ENCODE measurements at places on chromosomes 2 and 18.

DNA sequence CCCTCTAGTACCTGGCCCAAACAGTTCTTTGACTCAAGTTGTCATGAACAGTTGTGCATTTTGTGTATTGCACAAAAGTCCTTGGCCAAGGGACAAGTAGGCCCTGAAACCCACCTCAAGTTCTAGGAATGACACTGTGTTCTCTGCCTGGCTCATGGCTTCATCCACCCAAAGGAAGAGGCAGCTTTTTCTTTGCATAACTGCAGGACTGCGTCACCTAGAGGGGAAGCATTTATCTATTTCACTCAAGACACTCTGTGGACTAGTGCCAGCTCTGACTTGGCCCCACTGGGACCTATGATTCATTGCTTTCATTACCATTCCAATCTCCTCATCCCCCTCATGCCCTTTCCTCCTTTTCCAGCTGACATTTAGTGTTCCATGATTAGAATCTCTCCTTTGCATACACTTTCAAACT lies 119.3 kb upstream of the SIX2 start:
- no peak for DNase-seq

DNA sequence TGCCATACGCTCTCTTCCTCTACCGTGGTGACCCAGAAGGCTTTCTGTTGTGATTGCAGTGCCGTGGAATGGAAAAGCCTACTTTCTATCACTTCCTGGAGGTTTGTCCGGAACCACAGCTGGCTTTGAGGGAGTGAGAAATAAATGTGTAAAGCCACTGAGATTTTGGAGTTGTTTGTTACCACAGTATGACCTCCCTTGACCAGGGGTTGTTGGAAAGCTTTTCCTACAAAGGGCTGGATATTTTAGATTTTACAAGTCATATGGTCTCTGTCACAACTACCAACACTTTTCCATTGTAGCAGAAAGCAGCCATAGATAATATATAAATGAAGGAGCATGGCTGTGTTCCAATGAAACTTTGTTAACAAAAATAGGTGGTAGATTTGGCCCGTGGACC lies 70.3 kb downstream of the VAPA start:
- no peak for DNase-seq

DNA sequence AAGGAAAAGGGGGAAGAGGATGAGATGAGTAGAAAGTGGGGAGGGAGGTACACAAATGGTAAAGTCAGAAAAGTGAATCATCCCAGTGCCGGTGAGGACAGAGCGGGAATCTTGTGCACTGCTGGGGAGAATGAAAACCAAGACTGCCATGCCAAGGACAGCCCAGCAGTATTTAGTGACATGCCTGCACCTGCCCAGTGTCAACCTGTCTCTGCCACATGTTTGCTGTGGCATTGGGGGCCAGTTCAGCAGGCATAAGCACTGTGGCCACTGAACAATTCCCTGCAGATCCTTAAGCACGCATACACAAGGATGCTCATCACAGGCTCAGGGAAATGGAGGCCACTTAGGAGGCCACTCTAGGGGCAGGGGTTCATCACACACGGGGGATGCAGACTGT lies 5.2 kb upstream of the KCNK3 start:
- DNase-seq = no peak

- no peak for DNase-seq
Measured at GRCh38 chr18:11324510-11324909, 175.1 kb upstream of the PIEZO2 start.

DNA sequence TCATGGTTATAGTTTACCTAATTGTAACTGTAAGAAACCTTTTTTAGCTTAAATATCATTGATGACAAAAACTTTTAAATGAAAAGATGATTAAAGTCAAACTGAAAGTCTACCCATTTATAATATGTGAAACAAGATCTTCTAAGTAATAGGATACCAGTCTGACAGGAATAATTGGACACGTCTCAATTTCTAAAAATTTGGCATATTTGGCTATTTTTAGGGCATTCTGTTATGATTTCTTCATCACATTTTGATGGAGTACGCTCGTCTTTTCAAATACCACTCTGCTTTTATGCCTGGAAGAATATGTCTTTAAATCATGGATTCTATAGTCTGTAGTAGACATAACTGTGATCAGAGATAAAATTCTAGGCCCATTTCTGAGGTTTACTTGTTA lies 1.3 kb downstream of the R3HDM1 start:
- no peak for DNase-seq

GRCh38 chr2:110848519-110849030 lies 116.2 kb downstream of the ACOXL start:
- DNase-seq = no peak

- DNase-seq = no peak
Measured at GRCh38 chr2:151556121-151556520, 146.4 kb downstream of the RIF1 start.

- no peak for DNase-seq
Measured at GRCh38 chr2:157887946-157888345, 11.8 kb upstream of the ACVR1 start.

- no peak for DNase-seq
Measured at GRCh38 chr2:219916726-219917440, 289.5 kb downstream of the SLC4A3 start.

- no peak for DNase-seq
Measured at GRCh38 chr2:53600815-53601214, 166.8 kb upstream of the CHAC2 start.

DNA sequence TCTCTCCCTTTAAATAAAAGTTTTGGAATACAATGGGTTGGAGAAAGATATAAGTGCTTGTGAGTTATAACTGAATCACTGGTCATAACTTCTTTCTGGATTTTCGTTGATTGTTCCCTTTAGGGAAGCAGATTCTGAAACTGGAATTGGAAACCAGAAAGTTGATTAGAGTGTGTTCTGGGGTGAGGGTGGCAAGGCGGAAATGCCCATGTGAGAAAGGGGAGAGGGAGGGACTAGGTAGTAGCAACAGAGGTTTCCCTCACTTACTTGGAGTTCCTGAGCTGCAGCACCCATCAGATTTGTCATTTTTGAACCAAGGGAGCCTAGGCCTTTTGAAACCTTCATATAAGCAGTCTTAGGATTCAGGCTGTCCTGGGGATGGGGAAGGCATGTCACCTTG lies 453.4 kb downstream of the KCNJ3 start:
- no peak for DNase-seq

DNA sequence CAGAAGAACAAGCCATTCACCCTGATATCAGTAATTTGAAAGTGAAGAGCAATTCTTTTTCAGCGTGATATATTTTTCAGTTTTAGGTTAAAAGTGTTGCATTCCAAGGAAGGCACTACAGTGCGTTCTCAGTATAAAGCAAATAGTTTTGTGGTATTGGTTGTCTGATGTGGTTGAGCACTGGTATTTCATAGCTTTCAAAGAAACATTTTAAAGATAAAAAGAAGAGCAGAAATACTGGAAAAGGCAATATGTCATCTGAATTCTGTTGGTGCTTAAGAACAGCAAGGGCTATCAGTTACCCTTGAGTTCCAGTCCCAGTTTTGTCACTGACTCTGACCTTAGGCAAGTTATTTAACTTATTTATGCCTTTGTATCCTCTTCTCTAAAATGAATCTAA lies 191.6 kb downstream of the BABAM2 start:
- DNase-seq = no peak

GRCh38 chr2:239189711-239190131 lies 211.1 kb downstream of the HDAC4 start:
- DNase-seq = no peak

Measured in head of caudate nucleus (tissue), 42 donors.